ENCODE measurements at places on chromosomes 1 and 21. TPM values are rescaled to one million over a fixed set of nuclear protein-coding genes. Genes with fewer than 3 reads are reported as not detected.

GRCh38 chr1:31668303-31668883 lies 23.7 kb upstream of the PEF1 start:
- no peaks in the 10 kb centered on the region for H3K36me3 ChIP-seq
- no peak overlapping the region for H3K27ac ChIP-seq
- DNase-seq: no peak
- no peaks in the 10 kb centered on the region for H3K27me3 ChIP-seq
- H3K4me3 ChIP-seq: no peak overlapping the region
- peaks cover 13% of the 10 kb centered on the region for H3K4me1 ChIP-seq

DNA sequence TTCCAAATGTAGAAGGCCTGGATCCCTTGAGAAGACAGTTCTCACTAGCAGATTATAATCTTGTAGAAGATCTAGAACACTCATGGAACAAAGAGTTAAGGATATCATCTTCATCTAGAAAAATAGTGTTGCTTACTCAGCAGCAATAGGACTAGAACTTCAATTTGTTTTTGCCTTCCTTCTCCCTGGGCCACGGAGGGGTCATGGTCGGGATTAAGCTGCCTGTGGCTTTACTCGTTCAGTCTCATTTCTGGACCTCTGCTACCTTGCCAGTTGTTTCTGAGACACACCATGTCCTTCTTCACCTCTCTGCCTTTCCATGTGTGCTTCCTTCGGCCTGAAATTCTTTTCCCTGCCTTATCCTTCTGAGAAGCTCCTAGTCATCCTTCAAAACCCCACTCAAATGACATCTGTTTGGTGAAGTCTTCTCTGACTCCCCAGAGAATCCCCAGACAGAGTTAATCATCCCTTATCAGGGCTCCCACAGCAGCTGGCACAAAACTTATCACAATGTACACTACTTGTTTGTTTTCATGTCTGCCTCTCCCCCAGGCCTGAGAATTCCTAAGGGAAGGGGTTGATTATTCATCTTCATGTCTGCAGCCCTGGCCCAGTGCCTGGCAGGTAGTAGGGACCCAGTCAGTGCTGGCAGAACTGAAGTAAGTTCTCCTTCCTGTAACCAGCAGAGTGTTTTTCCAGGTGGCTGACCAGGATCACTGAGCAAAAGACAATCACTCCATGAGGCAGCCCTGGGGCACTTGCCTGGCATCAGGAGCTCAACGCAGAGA lies 15.5 kb upstream of the SNX27 start:
- DNase-seq: peak; percentile 57
- no peaks in the 10 kb centered on the region for H3K27me3 ChIP-seq
- H3K27ac ChIP-seq: no peak overlapping the region

GRCh38 chr1:160675641-160676410 lies 29.0 kb upstream of the SLAMF1 start:
- no peaks in the 10 kb centered on the region for H3K4me1 ChIP-seq
- H3K36me3 ChIP-seq: no peaks in the 10 kb centered on the region
- H3K27me3 ChIP-seq: no peaks in the 10 kb centered on the region
- no peak overlapping the region for H3K4me3 ChIP-seq

The BATF3 gene
- total RNA-seq: 0.25 TPM

- H3K36me3 ChIP-seq: no peaks in the 10 kb centered on the region
- no peaks in the 10 kb centered on the region for H3K27me3 ChIP-seq
- DNase-seq: no peak
- no peak overlapping the region for H3K4me3 ChIP-seq
Measured at GRCh38 chr1:61572046-61572445, 152.9 kb downstream of the TM2D1 start.

The ALX3 gene
- not detected for total RNA-seq

- no peak overlapping the region for H3K4me3 ChIP-seq
- H3K27ac ChIP-seq: no peak overlapping the region
- H3K36me3 ChIP-seq: no peaks in the 10 kb centered on the region
- H3K27me3 ChIP-seq: no peaks in the 10 kb centered on the region
- H3K4me1 ChIP-seq: peaks cover 3% of the 10 kb centered on the region
Measured at GRCh38 chr1:100941098-100941527, 45.2 kb downstream of the SLC30A7 start.

The ADGRL4 gene
- 205 TPM for total RNA-seq

The CTBS gene
- total RNA-seq: 10.7 TPM

The OXCT2 gene
- total RNA-seq: 0.60 TPM

The FAM72B gene
- total RNA-seq: 4.3 TPM

- H3K36me3 ChIP-seq: peaks cover 13% of the 10 kb centered on the region
- H3K4me1 ChIP-seq: no peaks in the 10 kb centered on the region
- no peak overlapping the region for H3K27ac ChIP-seq
- no peak overlapping the region for H3K4me3 ChIP-seq
Measured at GRCh38 chr1:229590119-229590518, 31.6 kb upstream of the ABCB10 start.

DNA sequence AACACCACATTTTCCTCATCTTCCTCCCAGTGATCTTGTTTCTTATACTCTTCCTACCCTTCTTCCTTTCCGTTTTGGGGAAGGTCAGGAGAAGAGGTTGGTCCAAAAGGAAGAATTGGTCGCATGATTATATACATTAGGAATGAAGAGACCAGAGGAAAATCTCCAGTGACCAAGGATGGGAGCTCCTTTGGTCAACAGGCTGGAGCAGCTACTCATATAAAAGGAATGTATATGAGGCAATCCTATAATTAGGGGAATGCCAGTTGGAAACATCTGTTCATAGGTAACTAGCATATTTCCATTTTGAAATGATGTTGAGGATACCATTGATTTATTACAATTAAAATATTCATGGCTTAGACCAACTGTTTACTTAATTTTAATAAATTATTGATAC lies 114.5 kb downstream of the LRRC40 start:
- no peak overlapping the region for H3K27ac ChIP-seq
- no peaks in the 10 kb centered on the region for H3K4me1 ChIP-seq
- H3K36me3 ChIP-seq: no peaks in the 10 kb centered on the region

DNA sequence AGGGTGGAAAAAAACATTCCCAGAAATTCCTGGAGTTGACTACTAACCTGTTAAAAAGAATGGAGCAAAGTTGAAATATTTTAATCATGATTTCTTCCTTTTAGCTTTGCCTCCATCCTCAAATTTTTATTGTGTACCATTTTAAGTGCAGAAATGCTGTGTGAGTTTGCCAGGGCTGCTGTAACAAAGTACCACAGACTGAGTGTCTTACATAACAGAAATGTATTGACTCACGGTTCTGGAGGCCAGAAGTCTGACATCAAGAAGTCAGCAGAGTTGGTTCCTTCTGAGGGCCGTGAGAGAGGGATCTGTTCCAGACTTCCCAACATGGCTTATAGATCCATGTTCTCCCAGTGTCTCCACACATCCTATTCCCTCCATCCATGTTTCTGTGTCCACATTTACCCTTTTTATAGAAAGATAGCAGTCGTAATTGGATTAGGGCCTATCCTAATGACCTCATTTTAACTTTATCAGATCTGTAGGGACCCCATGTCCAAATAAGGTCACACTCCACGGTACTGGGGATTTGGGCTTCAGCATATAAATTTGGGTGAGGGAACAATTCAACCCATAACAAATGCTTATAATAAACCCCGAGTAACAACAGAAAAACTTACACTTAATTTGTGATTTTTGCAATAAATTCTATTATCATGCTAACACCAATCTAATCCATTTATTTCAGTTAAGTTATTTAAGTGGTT lies 12.7 kb downstream of the SNX7 start:
- no peaks in the 10 kb centered on the region for H3K27me3 ChIP-seq
- H3K4me3 ChIP-seq: no peak overlapping the region
- DNase-seq: no peak
- H3K27ac ChIP-seq: no peak overlapping the region
- no peaks in the 10 kb centered on the region for H3K36me3 ChIP-seq

DNA sequence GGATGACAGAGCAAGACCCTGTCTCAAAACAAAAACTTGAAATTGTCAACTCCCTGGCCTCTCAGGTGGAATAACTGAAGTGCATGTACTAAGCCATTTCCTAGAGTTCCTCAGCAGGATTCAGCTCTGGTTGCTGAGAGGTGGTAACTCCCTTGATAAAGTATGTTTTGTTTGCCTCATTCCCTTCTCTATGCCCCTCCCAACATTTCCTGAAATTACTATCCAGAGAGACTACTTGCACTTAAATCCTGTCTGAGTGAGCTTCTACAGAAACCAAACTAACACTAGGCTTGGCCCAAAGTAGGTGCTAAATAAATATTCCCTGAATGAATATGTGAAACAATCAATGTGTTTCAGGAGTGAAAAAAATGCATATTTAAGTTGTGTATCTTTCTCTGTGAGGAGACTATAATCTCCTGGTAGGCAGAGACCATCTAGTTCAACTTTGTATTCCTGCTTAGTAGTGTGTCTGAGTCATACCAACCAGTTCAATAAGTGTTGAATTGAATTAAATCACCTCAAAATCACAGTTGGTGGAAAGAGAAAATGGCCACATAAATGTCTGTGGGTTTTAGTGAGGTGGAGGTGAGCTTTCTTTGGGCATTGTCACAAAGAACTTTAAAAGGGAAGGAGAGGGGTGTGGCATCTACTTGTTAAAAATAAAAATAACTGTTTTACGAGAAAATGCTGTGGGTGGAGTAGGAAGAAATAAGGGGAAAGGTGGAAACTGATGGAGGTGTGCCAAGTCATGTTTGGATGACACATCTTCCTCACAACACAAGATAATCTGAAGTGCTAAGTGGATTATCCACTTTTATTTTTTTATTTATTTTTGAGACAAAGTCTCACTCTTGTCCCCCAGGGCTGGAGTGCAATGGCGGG lies 12.6 kb downstream of the RIMKLA start:
- H3K4me1 ChIP-seq: no peaks in the 10 kb centered on the region
- no peak overlapping the region for H3K27ac ChIP-seq
- no peaks in the 10 kb centered on the region for H3K36me3 ChIP-seq
- H3K4me3 ChIP-seq: no peak overlapping the region
- DNase-seq: no peak

DNA sequence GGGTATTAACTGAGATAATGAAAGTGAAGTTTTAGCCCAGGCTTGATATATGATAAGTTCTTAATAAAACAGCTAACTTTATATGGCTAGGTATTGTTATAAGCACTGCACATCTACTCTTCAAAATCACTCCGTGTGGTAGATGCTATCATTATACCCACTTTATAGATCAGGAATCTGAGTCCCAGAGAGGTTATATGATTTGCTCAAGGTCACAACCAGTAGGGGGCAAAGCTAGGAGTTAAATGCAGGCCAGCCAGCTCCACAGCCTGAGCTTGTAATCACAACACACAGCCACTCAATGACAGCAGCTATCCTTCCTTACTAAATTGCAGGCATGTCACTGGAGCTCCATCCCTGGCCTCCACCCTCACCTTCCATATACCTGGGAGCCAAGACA lies 115.8 kb downstream of the CAPN8 start:
- no peaks in the 10 kb centered on the region for H3K36me3 ChIP-seq
- no peak overlapping the region for H3K4me3 ChIP-seq
- H3K27me3 ChIP-seq: no peaks in the 10 kb centered on the region
- no peak overlapping the region for H3K27ac ChIP-seq
- no peak for DNase-seq

GRCh38 chr1:25534410-25534788 lies 9.0 kb upstream of the LDLRAP1 start:
- no peak overlapping the region for H3K27ac ChIP-seq
- H3K4me3 ChIP-seq: no peak overlapping the region
- peaks cover 11% of the 10 kb centered on the region for H3K4me1 ChIP-seq
- H3K36me3 ChIP-seq: no peaks in the 10 kb centered on the region

- no peak overlapping the region for H3K4me3 ChIP-seq
- no peak for DNase-seq
- peaks cover 5% of the 10 kb centered on the region for H3K4me1 ChIP-seq
- no peaks in the 10 kb centered on the region for H3K36me3 ChIP-seq
- H3K27ac ChIP-seq: no peak overlapping the region
- no peaks in the 10 kb centered on the region for H3K27me3 ChIP-seq
Measured at GRCh38 chr1:204149635-204150565, 1.9 kb downstream of the ETNK2 start.

The COL8A2 gene
- total RNA-seq: 0.78 TPM

The NAXE gene
- 74.0 TPM for total RNA-seq

- H3K4me1 ChIP-seq: no peaks in the 10 kb centered on the region
- H3K4me3 ChIP-seq: no peak overlapping the region
- no peak for DNase-seq
- no peak overlapping the region for H3K27ac ChIP-seq
- no peaks in the 10 kb centered on the region for H3K36me3 ChIP-seq
Measured at GRCh38 chr1:160866001-160866694, 3.5 kb upstream of the CD244 start.

The KIF17 gene
- 0.72 TPM for total RNA-seq

Measured in endothelial cell of umbilical vein (primary cell).